Astrocyte of the cerebellum (primary cell): ENCODE measurements at places on chromosomes 2 and 18.

- DNase-seq = no peak
Measured at GRCh38 chr2:11408959-11409571, 56.9 kb downstream of the E2F6 start.

- DNase-seq = no peak
Measured at GRCh38 chr2:236694146-236694888, 124.7 kb downstream of the ACKR3 start.

DNA sequence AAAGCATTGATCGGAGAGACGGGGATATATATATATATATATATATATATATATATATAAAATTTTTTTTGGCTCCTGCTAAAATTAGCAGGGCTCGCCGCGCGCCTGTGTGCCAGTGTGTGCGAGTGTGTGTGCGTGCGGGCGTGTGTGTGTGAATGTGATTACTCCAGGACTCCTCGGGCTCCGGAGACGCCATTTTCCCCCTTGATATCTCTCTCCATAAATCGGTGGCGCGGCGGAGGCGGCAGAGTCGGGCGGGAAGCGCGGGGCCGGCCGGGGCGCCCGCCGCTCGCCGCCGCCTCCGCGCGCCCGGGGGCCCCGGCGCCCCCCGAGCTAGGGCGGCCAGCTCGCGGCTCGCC is 795 bp upstream of the SETBP1 start:
- DNase-seq = no peak

- no peak for DNase-seq
Measured at GRCh38 chr2:44817673-44818335, 123.7 kb upstream of the SIX3 start.

DNA sequence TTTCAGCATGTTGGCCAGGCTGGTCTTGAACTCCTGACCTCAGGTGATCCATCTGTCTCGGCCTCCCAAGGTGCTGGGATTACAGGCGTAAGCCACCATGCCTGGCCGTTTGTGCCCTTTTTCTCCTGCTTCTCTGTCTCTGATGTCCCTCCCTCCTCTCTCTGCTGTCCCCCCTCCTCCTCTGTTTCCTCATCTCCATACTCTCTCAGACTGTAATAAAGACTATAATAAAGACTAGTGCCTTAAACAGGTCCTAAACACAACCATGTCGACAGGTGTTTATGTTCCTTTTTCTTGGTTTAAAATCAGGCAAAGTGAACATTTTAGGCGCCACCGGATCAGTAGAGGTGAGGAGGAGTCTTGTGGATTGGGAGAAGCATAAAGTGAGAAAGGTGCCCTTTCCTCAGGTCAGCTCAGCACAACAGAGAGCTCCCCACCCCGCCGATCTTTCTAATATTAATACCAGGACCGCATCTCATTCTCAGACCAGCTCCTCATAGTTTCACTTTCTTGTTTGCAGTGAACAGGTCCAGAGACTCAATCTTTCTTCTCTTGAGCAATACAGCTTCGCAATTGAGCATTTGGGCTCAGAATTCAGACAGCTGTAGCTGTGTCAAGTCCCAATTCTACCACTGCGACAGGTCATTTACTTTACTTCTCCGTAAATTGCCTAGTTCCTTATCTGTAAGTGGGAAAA is 23.7 kb downstream of the TIMM21 start:
- DNase-seq = no peak

GRCh38 chr2:201513271-201513670 is 61.7 kb downstream of the STRADB start:
- peak; percentile 72 for DNase-seq

- DNase-seq = peak; percentile 9
Measured at GRCh38 chr2:56613920-56614319, 430.1 kb downstream of the CCDC85A start.

DNA sequence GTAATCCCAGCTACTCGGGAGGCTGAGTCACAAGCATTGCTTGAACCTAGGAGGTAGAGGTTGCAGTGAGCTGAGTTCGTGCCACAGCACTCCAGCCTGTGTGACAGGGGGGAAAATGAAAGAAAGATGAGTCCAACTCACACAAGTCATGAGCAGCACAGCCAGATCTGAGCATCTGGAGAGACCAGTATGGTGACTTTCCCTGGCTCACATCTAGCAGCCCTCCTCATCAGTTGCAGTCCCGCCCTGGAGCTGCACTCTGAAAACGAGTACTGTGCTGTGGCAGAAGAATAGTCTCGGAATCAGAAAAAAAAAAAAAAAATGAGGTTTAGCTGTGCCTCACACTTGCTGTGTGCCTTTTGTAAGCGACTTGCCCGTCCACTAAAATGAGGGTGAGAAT is 74.4 kb upstream of the TRIB2 start:
- DNase-seq = no peak

- no peak for DNase-seq
Measured at GRCh38 chr2:10947005-10947440, 35.3 kb downstream of the KCNF1 start.

DNA sequence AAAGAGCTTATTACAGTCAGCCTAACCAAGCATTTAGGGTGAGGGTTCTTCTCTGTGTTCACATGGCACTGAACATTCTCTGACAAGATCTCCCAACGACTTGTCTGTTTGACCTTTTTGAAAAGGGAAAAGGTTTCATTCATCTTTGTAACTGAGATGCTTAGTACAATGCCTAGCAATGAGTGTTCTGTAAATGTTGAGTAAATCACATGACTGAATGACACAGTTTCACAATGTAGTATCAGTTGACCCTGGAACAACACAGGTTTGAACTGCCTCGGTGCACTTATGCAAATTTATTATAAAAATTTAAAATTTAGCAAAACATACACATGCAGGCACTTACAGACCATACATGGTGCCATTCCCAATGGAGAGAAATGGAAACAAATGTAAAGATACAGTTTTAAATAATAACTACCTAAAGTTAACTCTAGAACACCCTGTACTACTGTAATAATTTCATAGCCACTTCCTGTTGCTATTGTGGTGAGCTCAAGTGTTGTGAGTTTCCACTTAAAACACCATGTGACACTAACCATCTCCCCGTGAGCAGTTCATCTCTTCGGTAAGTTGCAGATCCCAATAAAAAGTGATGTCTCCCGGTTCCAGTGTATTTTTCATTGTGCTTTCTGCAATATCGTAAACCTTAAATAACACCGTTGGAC is 34.1 kb upstream of the VWC2L start:
- no peak for DNase-seq

GRCh38 chr2:241193271-241193670 is 4.8 kb downstream of the ANO7 start:
- DNase-seq = no peak

DNA sequence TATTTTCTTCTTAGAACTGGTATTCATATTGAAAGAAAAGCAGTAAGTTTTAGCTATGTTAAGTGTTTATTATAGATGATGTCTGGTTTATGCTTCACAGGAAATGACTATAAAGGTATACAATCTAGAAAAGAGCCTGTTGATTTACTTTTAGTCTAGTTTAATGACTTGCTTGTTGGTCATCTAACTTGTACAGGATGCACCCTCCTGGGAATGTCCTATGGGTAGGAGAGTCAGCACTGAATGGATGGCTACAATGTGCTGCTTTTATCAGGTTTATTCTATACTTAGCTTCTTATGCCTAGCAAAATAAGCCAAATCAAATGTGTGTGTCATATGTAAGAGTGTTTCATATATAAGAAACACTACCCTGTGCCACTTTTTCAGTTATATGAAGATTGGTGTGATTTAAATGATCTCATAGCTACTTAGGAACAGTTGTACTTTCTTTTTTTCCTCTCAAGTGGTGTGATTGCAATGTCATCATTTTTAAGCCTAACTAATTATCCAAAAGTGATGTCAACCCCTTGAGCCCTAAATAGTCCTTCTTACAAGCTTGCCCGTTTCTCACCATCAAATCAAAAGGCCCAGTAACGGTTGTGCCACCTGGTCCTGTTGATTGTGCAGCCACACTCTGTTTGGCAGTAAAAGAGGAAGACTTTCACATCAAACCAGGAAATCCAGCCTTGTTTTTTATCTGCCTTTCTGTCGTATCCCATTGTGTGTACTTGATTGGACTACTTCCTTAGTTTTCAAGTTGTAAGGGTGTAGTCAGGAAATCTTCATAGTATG is 176.0 kb downstream of the DIS3L2 start:
- DNase-seq = no peak

DNA sequence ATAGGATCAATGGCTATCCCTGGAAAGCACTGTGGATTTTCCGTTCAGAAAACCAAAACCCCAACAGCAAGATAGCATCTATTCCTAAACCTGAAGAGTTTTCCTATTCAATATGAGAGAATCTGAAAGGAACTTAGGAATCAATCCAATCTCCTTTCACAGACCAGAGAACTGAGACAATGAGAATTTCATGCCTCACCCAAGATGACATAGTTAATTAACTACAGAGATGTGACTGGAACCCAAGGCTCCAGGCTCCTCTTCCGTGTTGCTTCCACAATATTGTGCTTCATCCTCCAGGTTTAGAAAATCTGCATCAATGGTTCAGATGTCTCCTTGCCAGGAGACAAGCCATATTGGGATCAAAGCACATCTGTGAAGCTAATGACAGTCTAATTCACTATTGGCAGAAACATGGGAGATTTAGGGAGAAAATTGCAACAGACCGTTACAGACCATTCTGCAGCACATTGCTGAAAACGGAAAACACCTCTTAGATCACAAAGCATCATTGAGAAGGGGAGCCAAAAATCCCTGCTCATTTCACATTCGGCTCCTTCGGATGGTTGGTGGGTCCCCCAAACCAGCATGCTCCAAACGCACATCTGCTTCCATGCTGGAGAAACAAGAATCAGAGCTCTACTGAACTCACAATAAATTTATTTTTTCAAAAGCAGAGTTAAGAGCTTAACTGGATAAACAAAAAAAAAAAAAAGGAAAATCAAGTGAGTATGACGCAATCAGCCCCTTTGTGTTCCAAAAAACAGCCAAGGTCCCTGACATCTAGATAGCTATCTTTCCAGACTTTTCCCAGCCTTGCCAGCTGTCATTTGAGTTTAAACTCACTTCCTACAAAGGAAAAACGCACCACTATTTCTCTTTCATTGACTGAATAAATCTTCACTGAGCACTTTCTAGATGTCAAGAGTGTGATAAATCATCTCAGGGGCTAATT is 290.3 kb downstream of the C1D start:
- no peak for DNase-seq

DNA sequence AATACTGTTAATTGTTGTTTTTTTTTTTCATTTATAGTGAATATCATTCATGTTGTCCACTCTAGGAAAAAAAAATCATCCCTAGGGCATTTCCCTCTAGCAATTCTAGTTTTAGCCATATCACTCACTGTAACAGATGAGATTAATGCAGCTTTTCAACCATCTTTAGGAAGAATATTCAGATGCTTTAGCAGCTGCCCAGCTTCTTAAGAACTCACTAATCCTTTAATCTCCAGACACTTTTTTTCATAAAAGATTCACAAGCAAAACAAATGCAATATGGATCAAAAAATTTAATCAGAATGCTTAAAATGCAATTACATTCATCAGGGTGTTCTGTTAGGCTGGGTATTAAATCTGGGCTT is 692.6 kb downstream of the ERBB4 start:
- no peak for DNase-seq

GRCh38 chr2:238810321-238810720 is 37.6 kb upstream of the TWIST2 start:
- DNase-seq = no peak

DNA sequence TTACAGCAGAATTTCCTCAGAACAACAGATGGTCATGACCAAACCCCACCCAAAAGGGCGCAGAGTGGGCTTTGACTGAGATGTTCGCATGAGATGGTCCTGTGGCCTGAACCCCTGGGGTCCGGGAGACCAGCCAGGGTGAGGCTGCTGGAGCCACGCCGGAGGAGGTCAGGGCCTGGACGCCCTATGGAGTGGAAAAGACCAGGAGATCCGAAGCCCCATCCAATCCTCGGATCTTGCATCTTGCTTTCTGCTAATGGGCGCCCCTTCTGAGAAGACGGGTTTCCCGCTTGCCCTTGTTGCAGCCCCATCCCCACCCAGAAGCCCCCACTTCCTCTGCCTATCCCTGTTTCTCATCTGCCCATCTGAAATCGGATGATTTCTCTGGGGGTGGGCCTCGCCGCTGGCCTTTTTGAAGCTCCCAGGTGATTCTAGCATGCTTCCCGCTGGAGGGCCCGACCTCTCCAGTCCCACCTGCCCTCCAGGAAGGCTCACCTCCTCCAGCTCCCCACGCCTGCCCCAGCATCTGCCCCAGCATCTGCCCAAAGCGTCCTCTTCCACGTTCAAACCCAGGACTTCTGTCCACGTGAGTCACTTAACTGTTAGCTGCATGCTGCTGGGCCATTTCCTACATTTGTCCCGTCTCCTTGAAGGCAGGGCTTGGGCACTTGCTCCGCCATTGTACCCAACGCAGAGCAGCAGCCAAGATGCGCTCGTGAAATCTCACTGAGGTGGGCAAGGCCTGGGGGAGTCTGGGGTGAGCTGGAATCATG is 4.3 kb upstream of the CNDP1 start:
- DNase-seq = no peak

DNA sequence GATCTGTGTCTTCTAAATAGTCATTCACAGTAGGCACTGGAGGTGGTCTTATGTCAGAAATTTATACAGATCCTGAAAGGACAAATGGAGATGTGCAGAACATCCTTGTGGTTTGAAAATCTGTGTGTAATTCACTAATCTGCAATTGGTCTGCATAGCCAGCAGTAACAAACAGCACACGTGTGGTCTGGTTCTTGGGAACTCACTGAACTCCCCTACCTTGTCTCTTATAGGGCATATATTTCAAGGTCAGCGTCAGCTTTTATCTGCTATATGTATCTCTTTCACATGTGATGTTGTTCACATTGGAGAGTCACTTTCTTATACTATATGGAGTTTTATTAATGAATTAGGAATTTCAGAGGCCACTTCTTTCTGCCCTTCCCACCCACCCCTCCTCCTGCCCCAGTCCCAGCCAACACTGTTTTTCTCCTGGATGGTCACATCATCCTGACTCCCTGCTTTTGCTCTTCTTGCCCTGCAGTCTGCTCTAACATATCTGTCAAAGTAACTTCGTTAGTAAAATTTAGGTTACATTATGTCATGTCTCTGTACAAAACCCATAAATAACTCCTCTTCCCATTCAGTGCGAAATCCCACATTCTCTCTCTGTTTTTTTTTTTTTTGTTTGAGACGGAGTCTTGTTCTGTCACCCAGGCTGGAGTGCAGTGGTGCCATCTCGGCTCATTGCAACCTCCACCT is 35.4 kb upstream of the CABYR start:
- no peak for DNase-seq

DNA sequence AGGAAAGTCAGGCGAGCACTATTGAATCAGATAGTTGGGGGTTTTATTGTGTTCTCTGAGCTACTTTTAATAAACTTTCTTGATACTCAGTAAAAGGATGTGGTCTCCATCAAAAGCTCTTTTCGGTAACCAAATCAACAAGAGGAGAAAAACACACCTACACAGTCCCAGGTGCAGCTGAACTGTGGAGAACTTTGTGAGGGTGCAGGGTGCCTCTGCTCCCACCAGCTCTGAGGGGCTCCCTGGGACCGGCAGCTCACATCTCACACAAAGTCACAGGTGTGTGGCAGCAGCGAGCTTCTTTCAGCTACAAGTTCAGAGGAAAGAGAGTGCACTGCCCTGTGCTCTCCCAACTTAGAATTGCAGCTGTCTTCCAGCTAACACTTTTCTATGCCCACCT is 650.4 kb downstream of the RNF144A start:
- no peak for DNase-seq

GRCh38 chr18:53025247-53025646 is 685.2 kb downstream of the DCC start:
- no peak for DNase-seq

GRCh38 chr2:10120158-10120876 is 2.2 kb upstream of the RRM2 start:
- peak; percentile 61 for DNase-seq

GRCh38 chr2:216281876-216282275 is 90.4 kb downstream of the MARCHF4 start:
- DNase-seq = no peak

- peak; percentile 96 for DNase-seq
Measured at GRCh38 chr18:45589356-45590035, 25.8 kb upstream of the SLC14A2 start.
